Type B pancreatic cell (in vitro differentiated cells): ENCODE measurements at places on chromosomes 4 and X.

DNA sequence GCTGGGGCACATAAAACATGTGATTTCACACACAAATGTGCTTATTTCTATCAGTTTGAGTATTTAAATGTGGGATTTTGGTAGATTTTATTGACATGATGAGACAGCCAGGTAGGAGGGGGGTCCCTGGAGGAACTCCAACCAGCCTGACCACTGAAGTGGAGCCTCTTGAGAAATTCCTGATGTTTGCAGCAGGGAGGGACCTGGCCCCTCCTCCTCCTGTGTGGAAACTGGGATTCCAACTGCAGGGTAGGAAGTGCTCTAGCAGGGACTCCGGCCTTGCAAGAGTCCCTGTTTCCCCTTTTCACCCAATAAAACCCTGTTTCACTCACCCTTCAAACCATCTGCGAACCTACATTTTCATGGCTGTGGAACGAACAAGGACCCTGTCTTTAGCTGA, 2224.0 kb upstream of the AGA start:
- no peak for DNase-seq

- no peak for DNase-seq
Observed at GRCh38 chr4:57405359-57405758, 295.2 kb upstream of the IGFBP7 start.

DNA sequence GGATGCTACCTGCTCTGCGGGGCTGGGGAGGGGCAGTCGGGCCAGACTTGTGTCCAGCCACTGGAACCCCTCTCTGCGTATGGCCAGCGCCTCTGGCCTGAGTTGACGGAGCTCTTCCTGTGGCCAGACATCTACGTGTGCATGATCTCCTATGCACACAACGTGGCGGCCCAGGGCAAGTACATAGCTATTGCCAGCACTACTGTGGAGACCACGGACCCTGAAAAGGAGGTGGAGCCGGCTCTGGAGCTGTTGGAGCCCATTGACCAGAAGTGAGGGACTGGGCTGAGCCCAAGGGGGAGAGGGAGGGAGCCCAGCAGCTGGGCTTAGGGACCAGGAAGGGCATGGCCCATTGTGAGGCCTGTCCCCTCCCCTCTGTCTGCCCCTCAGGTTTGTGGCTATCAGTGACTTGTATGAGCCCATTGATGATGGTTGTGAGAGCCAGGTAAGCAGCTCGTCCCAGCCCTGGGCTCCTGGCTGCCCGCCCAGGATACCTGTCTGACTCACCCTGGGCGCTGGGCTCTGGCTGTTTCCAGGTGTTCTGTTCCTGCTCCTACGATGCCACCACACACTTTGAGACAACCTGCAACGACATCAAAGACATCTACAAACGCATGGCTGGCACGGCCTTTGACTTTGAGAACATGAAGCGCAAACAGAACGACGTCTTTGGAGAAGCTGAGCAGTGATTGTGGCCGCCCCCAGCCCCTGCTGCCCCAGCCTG, 1.8 kb upstream of the FAM50A start:
- DNase-seq: no peak

DNA sequence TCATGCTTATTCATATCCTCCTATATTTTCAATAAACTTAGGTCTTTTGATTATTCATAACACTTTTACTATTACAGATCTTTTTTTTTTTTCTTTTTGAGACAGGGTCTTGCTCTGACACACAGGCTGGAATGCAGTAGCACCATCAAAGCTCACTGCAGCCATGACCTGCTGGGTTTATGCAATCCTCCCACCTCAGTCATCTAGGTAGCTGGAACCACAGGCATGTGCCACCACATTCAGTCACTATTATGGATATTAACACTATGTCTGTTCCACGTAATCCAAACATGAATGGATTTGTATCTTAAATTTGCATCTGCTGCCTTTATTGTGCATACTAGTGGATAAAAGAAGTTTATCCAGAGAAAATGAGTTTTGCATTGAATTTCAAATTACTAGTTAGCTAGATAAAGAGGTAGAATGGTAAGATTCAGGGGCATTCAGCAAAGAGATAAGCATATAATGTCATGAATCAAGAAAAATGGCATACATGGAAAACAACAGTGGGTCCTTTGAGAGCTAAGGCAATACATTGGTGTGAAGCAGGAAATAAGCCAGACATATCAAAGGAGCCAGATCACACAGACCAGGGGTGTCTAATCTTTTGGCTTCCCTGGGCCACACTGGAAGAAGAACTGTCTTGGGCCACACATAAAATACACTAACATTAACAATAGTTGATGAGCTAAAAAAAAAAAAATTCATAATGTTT, 13.9 kb downstream of the ANAPC10 start:
- no peak for DNase-seq

DNA sequence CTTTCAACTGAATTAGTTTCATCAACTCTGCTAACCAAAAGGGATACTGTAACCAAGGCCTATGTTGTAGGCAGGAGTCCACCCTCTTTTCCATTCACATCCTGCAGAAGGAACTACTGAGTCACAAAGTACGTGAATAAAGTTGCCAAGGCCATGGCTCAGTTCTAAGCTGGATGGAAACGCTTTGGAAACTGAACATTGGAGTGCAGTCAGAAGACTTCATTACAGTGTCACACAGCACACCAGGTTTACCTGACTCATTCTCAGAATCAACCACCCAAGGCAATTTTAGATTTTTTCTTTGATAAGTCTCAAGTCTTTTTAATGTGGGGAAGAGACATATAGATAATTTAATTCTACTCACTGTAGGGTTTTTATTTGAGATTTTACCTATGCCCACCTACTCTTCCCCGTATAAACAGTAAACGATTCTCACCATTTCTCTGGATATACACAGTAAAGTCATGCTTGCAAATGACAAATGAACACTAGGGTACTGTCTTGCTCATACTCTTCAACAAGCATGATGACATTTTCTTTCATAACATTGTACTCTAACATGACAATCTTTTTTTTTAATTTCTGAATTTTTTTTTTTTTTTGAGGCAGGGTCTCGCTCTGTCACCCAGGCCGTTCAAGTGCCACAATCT, 58.9 kb upstream of the RBM47 start:
- DNase-seq: no peak

DNA sequence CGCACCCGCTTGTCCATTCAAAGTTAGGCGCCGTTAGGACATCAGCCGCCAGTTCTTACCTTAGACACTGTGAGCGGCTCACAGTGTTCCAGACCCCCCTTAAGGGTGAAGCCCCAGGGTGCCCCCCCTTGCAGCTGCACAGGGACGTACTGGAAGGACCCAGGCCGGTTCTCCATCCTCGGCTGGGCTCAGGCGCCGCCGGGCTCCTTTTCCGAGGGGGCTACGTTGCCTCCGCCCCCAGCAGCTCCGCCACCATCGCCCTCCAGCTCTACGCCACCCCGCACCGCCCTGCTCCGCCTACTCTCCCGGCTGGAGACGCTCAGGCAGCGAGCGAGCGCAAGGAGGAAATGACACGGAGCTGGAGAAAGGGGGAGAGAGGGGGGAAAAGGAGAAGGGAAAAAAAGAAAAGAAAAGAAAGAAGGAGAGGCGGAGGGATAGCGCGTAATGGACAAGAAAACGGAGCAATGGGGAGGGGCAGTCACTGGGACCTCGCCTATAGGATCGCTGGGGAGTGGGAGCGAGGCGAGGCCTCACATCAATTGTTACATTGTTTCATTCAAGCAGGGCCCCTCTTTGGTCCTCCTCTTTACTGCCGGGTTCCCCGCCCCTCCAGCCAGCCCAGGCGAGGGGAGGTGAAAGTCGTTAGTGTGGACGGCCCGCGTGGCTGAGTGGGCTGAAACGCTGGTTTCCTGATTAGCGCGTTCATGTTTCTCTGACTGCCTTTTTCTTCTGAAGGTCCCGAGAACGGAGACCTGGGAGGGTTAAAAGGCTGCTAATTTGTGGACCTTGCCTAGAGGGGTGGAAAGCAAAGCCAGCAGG, at the start of gene SHROOM4:
Gene SHROOM4 (minus strand): TSS at position 352 of the 819 bp plus-strand sequence. CDS start 176 bp downstream, at position 176.
- peak; percentile 75 for DNase-seq

- DNase-seq: peak; percentile 78
Observed at GRCh38 chrX:40105835-40106675, 8.3 kb upstream of the BCOR start.

DNA sequence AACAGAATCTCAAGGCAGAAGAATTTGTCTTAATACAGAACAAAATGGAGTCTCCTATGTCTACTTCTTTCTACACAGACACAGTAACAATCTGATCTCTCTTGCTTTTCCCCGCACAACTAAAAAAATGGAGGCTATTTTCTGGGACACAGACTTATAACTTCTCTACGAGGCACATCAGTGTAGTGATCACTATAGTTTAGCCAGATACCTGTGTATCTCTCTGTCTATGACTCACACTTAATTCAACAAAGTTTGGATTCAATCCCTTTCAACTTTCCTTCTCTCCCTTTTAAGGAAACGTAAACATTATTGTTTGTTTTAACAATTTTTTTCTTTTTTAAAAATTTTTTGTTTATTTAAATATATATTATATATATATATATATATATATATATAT, 29.4 kb downstream of the APELA start:
- no peak for DNase-seq

- no peak for DNase-seq
Observed at GRCh38 chr4:25002681-25003080, 28.1 kb downstream of the LGI2 start.

DNA sequence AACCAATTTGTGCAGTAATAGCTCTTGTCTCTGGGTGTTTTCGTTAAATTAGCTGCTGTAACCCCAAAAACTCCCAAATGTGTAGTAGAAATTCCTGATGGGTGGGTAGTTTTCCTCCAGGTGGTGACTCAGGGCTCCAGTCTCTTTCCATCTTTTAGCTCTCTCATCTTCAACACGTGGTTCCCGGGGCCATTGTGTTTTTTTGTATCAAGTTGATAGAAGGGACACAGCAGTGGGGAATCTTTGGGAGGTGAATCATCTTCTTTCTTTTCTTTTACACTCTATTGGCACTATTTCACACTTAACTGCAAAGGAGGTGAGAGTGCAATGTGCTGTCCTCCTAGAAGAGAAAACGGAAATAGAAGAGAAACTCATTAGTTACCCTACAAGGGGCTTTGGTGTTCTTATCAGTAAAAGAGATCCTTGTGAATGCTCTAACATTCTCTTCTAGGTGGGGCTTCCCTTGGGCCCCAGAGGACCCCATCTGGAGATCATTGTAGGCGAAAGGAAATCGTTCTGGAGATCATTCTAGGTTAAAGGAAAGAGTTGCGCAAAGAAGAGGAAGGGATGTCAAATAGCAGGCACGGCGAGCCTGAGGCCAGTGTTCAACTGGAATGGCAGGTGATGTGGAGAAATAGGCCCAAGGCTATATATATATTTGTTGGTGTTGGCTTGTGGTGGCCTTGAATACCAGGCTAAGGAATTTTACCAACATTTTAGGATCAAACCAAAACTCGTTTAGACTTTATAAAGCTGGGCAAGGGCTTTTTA, 68.2 kb upstream of the ACSL1 start:
- DNase-seq: no peak

DNA sequence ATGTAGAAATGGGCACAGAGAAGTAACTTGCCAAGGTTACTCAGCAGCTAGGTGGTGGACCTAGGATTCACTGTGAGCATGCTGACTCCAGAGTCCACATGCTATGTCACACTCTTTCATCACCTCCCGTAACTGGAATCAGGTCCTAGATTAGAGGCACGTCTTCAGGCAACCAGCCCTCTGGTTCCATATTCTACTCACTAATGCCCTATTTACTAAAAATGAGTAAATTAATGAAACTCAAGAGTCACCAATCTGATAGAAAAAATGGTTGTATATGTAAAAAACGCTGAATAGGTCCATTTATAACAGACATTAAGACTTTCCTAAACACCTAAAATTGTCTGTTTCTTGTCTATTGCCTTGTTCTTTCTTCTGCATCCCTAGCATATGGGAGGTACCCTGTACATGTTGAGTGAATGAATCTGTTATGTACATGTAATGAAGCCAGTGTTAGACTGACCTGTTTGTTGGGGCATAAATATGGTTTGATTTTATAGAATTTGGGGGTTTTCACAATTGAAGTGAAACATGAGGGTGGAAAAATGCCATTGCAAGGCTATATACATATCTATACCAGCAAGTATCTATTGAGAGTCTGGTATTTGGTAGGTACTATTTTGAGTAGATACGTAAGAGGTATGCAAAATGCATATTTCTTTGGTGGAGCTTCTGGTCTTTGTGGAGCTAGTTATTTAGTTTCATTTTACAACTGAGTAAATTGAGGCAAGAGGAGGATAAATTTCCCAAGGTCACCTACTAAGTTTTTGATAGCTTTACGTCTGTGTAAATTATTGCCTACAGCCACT, 7.5 kb upstream of the RUFY3 start:
- no peak for DNase-seq

DNA sequence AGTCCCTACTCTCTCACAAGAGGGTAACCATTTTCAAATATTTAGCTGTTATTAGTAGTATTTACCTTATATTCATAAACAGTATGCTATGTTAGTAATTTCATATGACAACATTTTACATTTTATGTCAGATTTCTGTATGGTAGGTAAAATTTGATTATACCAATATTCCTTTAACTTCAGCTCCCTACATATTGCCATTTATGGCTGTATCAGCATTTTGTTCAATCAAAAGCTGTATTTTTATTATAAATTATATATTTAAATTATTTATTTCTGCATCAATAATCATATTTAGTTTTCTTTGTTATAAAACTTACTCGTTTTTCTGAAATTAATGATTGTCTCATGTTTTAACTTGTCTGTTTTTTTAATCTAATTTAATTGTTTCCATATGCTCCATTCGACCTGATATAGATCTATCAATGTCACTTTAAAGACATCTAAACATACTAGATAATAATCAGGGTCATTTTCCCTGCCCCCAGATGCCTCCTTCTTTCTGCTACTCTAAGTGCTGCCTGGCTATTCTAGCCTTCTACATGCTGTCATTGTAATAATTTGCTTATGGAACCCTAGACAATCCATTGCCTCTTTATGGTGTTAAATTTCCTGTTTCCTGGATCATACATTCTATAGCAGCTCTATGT, 1976.7 kb upstream of the ADGRL3 start:
- DNase-seq: no peak

- no peak for DNase-seq
Observed at GRCh38 chr4:107423677-107424405, 296.2 kb downstream of the PAPSS1 start.

DNA sequence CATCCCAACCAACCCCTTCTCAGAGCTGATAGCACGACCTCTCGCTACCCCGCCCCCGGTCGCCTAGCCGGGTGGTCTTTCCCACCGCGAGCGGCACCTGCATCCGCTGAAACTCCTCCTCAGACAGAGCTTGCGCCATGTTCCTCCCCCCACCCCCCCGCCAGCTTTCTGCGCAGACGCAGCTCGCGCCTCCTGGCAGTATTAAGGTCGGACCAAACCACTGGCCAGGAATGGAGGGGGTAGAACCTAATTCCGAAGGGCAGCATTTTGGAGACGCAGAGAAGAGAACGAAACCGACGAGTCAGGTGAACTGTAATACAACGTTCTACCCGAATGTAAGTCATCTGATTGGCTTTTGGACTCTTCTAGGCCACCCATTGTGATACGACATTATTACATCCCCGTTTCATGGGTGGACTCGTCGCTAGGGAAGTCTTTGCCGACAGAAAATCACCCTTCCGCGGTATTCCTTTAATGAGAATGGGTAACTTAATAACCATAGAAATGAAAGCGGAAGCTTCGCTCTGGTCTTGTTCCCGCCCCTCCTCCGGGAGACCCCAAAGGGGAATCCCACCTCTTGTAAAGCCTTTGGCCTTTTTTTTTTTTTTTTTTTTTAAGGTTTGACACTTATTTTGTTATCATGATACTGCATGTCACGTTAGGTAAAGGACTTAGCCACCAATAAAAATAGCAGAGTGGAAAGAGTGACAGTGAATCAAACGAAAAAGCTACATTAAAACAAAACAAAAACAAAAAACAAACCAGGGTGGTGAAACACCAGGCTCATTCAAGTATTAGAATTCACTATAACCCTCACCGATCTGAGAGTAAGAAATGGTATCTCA, at the start of gene GRIPAP1:
Gene GRIPAP1 (minus strand): TSS at position 174 of the 845 bp plus-strand sequence. CDS start 35 bp downstream, at position 139.
- DNase-seq: peak; percentile 73
